Activated naive CD8-positive, alpha-beta T cell treated with anti-CD3 and anti-CD28 coated beads, Interleukin-2, amount 10 ng/mL, durations not matched to agents 7 days and 5 days (primary cell): ENCODE measurements at places on chromosomes 4 and X.
A peak's percentile ranks its signal among the peaks of the same experiment; 100 is the strongest.

- no peak for DNase-seq
Measured at GRCh38 chr4:123615901-123616300, 219.3 kb downstream of the SPRY1 start.

GRCh38 chrX:99445336-99445735, 964.7 kb downstream of the PCDH19 start:
- DNase-seq, result no peak

- DNase-seq, result no peak
Measured at GRCh38 chr4:6336166-6336565, 66.5 kb downstream of the WFS1 start.

- no peak for DNase-seq
Measured at GRCh38 chrX:30649859-30650258, 3.4 kb upstream of the GK start.

GRCh38 chrX:48918643-48919340, at the start of gene PIM2:
Gene PIM2 (minus strand): TSS chrX:48919024. CDS start chrX:48918834, 190 bp downstream.
- DNase-seq, result peak; percentile 89

GRCh38 chr4:133802359-133803140, 399.0 kb downstream of the PABPC4L start:
- DNase-seq, result no peak

GRCh38 chrX:108230574-108230973, 139.0 kb downstream of the ATG4A start:
- DNase-seq, result no peak

- DNase-seq, result no peak
Measured at GRCh38 chrX:87572901-87573300, 55.3 kb downstream of the KLHL4 start.

DNA sequence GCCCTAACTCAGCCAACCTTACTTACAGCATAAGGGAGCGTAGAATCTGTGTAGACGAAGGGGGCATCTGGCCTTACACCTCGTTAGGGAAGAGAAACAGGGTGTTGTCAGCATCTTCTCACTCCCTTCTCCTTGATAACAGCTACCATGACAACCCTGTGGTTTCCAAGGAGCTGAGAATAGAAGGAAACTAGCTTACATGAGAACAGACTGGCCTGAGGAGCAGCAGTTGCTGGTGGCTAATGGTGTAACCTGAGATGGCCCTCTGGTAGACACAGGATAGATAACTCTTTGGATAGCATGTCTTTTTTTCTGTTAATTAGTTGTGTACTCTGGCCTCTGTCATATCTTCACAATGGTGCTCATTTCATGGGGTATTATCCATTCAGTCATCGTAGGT, 14.6 kb downstream of the PLP1 start:
- DNase-seq, result no peak

DNA sequence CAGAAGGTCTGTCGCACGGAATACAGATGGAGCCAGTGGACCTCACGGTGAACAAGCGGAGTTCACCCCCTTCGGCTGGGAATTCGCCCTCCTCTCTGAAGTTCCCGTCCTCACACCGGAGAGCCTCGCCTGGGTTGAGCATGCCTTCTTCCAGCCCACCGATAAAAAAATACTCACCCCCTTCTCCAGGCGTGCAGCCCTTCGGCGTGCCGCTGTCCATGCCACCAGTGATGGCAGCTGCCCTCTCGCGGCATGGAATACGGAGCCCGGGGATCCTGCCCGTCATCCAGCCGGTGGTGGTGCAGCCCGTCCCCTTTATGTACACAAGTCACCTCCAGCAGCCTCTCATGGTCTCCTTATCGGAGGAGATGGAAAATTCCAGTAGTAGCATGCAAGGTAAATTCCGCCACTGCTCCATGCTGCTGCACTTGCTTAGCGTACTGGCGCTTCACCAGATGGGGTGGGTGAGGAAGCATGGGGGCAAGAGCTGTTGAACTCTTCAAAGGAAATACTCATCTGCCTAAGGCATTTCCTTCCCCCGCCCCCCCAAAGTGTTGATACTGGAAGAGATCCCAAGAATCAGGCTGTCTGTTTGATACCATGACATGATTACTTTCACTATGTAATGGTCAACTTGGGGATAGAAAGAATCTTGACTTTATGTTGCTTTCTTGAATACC, 24.8 kb downstream of the KLF3 start:
- no peak for DNase-seq

GRCh38 chrX:14357314-14357713, 172.0 kb upstream of the GLRA2 start:
- DNase-seq, result no peak

GRCh38 chr4:81659051-81659450, 187.3 kb upstream of the RASGEF1B start:
- DNase-seq, result no peak

DNA sequence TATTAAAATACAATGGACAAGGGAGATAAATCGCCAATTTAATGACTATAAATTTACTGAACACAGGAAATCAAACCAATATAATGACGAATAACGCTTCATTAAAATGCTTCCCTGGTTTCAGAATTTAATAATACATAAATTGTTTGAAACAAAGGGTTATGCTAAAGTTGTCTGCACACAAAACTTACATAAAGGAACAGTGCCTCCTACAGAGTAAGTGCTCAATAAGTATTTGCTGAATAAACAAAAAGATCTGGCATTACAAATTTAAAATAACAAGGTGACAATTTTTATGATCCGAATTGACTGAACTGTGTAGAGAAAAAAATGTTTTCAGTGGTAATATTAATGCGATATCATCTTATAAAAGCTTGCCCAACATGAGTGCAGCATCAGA, 69.6 kb downstream of the NOCT start:
- DNase-seq, result no peak

- no peak for DNase-seq
Measured at GRCh38 chr4:122384245-122384644, 5.4 kb downstream of the ADAD1 start.
